Fibroblast of pulmonary artery (primary cell): ENCODE measurements at places on chromosomes 5 and 9.

GRCh38 chr5:606526-607399, 5.4 kb upstream of the CEP72 start:
- no peak for DNase-seq

DNA sequence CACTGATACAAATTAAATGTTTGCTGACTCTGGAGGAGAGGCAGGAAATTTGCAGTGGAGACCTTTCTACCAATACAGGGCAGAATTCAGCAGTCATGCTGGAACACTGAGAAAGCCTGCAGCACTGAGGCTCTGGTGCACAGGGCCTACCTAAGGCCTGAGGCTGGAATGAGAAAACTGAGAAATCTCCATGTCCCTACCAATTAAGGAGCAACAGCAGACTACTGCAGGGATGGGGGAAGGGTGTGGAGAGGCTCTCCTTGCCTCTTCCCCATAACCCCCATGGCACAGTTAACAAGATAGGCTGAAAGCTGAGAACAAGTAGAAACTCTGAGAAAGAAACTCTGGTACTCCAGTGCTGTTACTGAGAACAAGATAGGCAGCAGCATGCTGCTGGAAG, 10.5 kb downstream of the FBXO4 start:
- no peak for DNase-seq

DNA sequence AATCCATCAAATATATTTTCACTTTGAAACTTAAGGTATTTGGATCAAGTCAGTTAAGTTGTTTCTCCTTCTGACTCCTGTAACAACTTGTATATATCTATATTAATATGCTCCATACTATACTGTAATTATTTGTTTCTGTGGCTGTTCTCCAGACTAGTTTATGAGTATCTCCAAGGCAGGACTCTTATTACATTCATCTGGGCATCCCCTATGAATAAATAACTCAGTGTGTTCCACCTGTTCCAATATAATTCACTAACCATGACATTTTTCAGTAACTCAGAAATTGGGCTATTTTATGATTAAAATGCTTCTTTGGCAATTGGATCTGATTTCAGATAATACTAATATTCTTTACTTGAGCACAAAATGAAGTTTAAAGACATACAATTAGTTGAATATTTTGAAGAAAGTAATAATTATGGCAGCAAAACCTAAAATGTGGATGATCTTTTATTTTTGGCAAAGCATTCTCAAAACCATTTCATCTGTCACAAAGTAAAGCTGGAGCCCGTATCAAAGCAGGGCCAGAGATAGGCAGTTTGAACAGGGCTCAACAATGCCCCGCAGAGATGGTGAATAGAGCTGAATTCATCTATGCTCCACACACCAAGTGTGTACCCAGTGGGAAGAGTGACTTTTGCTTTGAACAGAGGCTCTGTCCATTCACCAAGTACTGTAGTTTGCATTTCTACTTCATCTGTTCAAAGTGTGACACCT, 314.3 kb downstream of the PDE4D start:
- DNase-seq, result no peak

- no peak for DNase-seq
Measured at GRCh38 chr9:136013524-136014034, 52.4 kb upstream of the UBAC1 start.

GRCh38 chr5:1370006-1370405, 25.1 kb upstream of the CLPTM1L start:
- no peak for DNase-seq

- no peak for DNase-seq
Measured at GRCh38 chr9:11039006-11039405, 426.2 kb upstream of the PTPRD start.

- DNase-seq, result no peak
Measured at GRCh38 chr5:169527066-169527465, 56.5 kb upstream of the SPDL1 start.
